ENCODE measurements at places on chromosomes 4 and X.

- DNase-seq: no peak
These were observed 27.6 kb downstream of the ANXA5 start for GRCh38 chr4:121669163-121669550.

- no peak for DNase-seq
These were observed 410.3 kb downstream of the RPA4 start for GRCh38 chrX:97294041-97294440.

DNA sequence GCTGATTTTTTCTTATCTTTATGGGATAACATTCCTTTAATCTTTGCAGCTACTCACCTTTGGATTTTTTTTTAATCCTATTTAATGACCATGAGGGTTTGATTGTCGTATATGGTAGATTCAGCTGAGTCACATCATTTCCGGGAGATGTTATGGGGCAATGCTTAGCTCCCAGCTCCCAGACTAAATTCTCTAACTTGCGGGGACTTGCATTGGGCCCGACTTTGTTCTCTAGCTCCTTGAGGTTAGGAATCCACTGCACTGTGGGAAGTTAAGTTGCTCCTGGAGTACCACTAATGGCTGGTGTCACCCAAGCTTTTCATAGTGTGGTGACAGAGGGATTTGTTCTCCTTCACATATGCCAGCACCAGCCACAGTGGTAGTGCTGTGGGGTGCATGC lies 287.4 kb downstream of the TECRL start:
- no peak for DNase-seq

DNA sequence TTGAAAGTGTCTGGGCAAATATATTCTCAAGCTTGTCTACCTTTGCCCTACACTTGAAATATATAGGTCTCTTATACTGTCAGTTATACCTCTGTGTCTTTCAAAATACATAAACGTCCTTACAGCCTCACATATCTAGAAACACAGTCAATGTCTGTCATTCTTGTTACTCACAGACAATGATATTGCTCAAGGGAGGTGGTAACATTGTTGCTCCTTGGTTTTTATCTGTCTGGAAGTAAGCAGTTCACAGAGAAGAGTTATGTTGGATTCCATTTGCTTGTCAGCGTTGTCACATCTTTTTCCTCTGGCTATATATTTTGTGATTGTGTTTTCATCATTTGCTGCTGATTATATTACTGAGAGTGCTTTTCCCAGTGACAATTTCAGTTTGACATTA lies 1528.9 kb downstream of the PCDH7 start:
- DNase-seq: no peak

GRCh38 chr4:114161809-114162208 lies 182.4 kb upstream of the ARSJ start:
- no peak for DNase-seq

GRCh38 chr4:184470785-184471110 lies 3.6 kb downstream of the IRF2 start:
- no peak for DNase-seq

DNA sequence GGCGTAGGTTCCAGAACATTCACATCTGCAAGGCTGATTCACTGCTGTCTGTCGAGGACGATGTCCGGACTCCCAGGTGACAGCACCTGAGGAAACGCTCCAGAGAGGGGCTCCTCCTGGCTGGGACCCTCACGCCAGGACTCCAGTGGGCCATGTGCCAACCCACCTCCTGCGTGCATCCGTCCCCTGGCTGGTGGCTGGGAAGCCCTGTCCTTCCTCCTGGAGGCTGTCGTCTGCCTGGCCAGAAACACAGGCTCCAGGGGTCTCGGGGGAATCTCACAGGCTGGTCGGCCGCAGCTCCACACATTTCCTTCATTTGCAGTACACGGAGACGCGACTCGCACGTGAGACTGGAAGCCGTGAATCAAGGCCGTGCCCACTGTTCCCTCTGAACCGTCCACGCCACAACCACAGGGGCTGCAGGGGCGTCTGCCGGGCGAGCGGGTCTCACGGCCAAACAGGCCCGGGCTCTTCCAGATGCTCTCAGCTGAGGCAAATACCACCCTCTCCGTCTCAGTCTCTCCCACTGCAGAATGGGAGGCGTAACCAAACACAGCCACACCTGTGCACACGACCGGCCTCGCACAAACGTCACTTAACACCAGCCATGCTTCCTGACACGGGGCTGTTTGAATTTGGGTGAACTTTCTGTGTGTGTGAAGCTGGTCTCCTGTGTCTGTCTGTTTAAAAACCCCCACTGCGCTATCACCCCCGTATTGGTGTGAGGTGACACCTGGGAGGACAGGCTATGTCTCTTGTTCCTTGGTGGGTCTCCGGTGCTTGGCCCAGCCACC lies 38.7 kb upstream of the MXD4 start:
- no peak for DNase-seq

DNA sequence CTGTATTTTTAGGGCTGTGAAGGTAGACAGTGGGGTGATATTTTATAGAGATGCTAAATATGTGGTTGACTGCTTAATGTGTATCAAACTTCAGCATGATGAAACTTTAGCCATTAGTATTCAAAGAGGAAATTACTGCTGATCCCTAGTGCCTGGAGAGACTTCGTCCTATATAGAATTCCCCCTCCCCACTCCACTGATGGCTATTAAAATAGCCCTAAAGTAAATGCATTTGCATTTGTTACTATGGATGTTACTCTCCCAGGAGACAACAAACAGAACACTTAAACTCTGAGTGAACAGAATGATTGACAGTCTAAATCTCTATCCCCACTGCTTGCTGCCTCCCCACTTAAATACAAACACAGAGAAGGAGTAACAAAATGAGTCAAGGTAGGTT lies 39.1 kb downstream of the ADGRL3 start:
- DNase-seq: no peak

DNA sequence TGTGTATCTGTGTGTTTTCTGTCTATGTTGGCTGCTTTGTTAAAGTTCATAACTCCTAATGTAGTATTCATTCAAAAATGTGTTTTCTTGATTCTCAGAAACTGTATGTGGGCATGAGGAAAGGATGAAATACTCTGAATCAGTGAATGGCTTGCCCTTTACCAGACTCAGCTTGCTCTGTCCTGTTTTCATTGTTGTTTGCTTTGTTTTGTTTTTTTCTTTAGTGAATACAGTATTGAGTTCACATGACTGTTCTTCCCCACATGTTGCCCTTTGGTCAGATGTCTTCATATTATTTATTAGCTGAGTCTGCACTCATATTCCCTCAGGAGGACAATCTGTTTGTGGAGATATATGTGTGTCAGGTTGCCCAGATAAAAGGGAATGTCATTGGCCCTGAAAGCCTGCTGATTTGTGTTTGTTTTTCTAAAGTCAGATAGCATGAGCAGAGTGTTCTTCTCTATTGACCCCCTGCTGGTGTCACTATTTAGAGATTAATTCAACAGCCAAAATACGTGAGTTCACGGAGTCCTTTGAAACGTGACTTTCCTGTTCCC lies 1184.4 kb downstream of the RPA4 start:
- peak; percentile 5 for DNase-seq

GRCh38 chrX:96713303-96713702 lies 28.7 kb downstream of the DIAPH2 start:
- no peak for DNase-seq

GRCh38 chrX:29531336-29531735 lies 684.0 kb upstream of the MAGEB2 start:
- no peak for DNase-seq

DNA sequence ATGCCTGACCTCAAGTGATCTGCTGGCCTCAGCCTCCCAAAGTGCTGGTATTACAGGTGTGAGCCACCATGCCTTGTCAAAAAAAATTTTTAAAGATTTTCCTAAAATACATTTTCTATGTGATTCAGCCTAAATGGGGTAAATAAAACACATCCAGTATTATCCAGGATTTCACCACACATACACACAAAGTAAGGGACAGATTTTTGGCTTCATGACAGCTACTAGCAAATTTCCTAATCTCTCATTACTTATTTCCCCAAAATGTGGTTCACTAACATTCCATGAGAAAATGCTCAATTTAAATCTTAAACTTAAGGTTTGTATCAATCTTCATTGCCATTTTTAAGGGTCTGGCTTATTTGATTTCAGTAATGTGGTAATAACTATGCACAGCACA lies 348.5 kb upstream of the INTU start:
- no peak for DNase-seq

- no peak for DNase-seq
These were observed 27.0 kb downstream of the SMIM43 start for GRCh38 chr4:121737846-121738554.

GRCh38 chr4:61301271-61301670 lies 101.1 kb downstream of the ADGRL3 start:
- DNase-seq: no peak

DNA sequence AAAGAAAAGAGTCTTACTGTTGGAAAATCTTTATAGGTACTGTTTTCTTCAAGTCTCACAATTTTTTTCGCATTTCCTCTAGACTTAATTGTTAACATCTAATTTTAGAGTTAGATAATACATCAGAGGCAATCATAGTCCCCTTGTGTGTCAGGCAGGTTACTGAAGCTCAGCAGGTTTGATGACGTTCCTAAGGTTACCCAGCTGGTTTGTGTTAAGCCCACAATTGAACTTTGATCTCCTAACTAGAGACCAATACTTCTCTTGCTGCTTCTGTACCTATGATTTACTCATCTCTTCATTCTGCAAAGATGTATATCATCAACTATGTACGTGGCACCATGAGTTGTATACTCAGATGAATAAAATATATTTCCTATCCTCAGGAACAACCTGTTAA lies 131.6 kb upstream of the STIM2 start:
- no peak for DNase-seq

GRCh38 chrX:103211012-103211715 lies 3.7 kb upstream of the BEX4 start:
- DNase-seq: peak; percentile 28

DNA sequence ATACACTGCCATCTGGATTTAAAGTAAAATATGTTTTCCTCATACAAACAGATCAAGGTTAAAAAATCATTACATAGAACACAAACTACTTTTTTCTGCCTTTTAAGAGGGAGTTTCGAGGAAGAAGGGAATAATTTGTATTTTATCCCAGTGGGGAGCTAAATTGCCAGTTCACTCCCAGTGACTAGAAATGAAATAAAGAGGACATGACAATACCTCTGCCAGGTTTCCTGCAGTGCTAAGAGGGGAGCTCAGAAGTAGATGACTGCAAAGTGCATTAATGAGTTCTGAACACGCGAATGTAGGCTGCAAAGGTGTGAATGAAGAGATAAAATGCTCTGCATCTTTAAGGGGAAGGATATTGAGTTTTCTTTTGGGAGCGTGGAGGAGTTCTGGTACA lies 69.7 kb downstream of the SRPX start:
- no peak for DNase-seq

DNA sequence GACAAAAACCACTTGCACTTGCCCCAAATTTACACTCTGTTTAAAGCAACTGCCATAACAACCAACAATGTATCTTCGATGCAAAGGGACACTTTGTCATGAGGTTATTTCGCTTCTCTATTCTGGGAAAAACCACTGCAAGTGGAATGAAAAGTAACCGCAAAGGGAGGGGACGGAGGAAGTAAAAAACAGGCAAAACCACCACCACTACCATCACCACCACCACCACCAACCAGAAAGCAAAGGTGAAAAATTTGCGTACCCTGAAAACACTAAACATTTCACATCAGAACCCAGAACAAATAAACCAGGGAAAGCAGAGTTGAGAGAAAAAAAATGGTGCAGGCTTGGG lies 1.2 kb upstream of the N4BP2 start:
- no peak for DNase-seq

- peak; percentile 43 for DNase-seq
These were observed 637.2 kb upstream of the CPEB2 start for GRCh38 chr4:14364953-14365536.

GRCh38 chr4:62771983-62772557 lies 1571.9 kb downstream of the ADGRL3 start:
- DNase-seq: no peak

GRCh38 chrX:4550018-4550417 lies 836.6 kb upstream of the PRKX start:
- DNase-seq: no peak

DNA sequence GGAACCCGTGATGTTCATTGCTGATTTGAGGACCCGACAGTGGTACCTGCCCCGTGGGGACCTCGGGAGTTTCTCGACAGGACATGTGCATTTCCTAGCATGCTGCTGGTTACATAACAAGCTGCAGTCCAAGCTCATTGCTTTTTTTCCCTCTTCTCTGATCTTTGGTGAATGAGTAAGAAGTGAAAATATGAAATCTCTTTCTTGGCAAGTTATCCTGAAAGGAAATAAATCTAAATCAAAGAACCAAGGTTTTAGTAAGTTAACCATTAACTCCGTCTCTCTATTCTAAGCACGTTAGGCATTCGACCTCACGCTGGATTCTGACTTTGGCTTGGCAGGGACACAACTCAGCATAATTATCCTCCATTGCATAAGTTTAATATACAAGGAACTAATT lies 86.6 kb downstream of the STK32B start:
- DNase-seq: no peak

DNA sequence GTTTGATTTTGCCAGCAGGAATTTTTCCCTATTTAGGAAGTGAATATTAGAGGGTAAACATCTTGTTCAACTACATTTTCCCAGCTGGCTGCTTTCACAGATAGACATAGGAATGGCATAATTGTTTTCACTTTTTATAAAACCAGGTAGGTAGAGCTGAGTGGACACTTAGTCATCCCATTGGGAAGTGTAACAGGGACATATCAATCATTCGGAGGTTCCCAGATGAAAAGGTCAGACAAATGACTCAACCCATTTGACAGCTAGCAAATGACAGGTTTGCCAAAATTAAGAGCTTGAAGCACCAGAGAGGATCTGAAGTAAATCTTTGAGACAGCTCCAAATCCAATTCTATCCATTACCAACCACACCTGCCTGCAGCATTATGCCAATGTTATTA lies 205.3 kb downstream of the SLC39A8 start:
- no peak for DNase-seq

- no peak for DNase-seq
These were observed 83.0 kb upstream of the KLHL4 start for GRCh38 chrX:87434618-87435017.

DNA sequence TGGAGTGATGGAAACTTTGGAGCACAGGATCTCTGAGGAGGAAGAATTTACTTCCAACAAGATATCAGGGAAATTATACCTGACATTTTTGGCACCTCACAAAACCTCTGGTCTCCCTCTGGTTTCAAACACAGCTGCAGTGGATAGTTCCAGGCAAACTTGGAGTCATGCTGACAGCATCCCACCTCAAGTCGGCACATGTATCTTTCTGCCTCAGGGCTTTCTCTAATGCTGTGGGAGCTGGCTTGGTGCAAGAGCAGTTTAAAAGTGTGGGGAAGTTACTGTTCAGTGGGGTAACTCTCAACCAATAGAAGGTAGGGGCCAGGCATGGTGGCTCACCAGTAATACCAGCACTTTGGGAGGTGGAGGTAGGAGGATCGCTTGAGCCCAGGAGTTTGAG lies 207.1 kb upstream of the NHS start:
- no peak for DNase-seq

DNA sequence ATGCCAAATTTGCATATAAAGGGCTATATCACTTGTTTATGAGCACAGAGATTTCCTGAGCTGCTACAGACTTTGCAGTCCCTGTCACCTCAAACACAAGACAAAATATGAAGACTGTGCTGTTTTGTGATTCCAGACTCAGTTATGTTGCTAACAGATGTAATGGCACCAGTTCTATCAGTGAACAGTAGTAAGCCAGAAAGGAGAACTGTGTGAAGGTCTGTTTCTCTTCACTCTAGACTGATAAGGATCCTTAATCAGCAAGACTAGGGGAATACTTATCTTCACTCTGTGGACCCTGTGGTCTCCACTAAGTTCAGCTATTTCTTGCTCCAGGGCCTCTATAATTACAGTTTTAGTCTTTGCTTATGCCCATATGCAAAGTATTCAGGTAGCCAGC lies 82.7 kb downstream of the ANXA5 start:
- DNase-seq: no peak

GRCh38 chrX:21993265-21993664 lies 38.9 kb upstream of the PHEX start:
- DNase-seq: no peak

All from prostate gland (tissue), 2 donors.